Hypothalamus (tissue), 51 donors: ENCODE measurements at places on chromosomes 12 and 14.

- no peak for DNase-seq
These were observed 46.0 kb downstream of the SMIM41 start for GRCh38 chr12:52125476-52125900.

DNA sequence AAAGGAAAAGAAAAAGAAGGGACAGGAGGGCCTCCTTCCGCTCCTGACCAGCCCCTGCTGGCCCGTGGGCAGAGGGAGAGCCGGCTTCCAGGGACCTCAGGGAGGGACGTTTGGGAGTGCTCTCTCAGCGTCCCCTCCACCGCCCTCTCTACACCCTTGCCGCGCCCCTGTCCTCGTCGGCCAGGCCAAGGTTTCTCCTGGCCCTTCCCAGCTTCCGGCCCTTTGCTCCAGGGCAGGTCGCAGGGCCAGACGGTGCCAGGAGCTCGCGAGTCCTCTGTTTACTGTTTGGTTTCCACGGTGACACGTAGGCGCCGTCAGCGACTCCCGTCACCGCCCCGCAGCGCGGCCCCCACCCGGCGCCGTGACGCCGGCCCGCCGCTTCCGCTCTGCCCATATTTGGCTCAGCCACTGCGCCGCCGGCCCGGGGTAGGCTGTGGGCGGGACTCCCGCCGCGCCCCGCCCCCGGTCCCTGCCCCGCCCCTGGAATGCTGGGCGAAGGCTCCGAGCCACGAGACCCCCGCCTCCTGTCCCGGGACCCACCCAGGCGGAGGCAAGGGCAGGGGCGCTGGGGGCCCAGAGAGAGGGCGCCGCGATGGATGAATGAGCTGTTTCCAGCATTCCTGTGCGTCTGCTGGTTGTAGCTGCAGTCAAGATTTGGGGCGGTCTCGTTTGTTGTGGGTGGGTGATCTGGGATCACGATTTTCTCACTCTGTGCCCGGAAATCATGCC lies 15.5 kb downstream of the FOS start:
- DNase-seq = peak; percentile 93

DNA sequence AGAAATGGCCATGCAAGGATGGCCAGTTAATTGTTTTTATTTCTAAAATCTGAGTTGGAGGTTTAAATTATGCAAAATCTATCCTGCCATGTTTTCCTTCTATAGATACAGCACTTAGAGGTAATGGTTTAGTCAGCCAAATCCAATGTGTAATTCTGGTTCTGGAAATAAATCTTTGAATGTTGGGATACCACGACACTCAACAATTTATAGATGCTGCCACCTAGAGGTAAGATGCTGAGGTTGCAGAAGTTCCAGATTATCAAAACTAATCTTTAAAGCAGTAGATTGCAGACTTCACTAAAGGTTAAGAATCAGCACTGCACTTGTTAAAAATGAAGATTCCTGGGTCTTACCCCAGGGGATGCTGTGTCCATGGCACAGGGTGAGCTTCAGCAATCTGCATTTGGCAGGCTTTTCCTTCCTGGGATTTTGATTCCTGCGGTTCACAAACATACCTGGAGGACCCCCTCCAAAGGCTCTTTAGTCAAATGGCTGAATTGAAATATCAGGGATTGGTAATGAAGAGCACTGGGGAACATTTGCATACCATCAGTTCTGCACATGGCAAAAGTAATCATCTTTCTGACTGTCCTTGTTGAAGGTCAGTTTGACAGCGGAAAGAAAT lies 53.4 kb upstream of the ANO4 start:
- DNase-seq = no peak

GRCh38 chr12:27351476-27351875 lies 18.8 kb downstream of the BMAL2 start:
- DNase-seq = no peak
